Breast epithelium (tissue), 4 donors: ENCODE measurements at places on chromosomes 3 and 15. TPM values are rescaled to one million over a fixed set of nuclear protein-coding genes. Genes with fewer than 3 reads are reported as not detected.
A peak's percentile ranks its signal among the peaks of the same experiment; 100 is the strongest.

Gene FGD5
- 18.7 TPM for total RNA-seq

Gene KAT2B
- total RNA-seq, result 22.6 TPM

Gene MYRIP
- 4.8 TPM for total RNA-seq

Gene SAMMSON
- total RNA-seq, result 0.98 TPM

Gene GOLGA8Q
- 1.9 TPM for total RNA-seq

Gene SLC24A5
- total RNA-seq, result not detected

Gene FANCD2OS
- not detected for total RNA-seq

- H3K36me3 ChIP-seq, result no peaks in the 10 kb centered on the region
- no peaks in the 10 kb centered on the region for H3K27me3 ChIP-seq
- DNase-seq, result no peak
- H3K4me3 ChIP-seq, result no peak overlapping the region
These were observed 22.5 kb downstream of the MAP2K5 start for GRCh38 chr15:67564968-67565345.

GRCh38 chr3:45691842-45692241 is 2.6 kb downstream of the SACM1L start:
- no peak overlapping the region for H3K4me3 ChIP-seq
- peaks cover 12% of the 10 kb centered on the region for H3K4me1 ChIP-seq
- H3K27me3 ChIP-seq, result no peaks in the 10 kb centered on the region
- no peak for DNase-seq
- H3K27ac ChIP-seq, result no peak overlapping the region

GRCh38 chr15:27427276-27427675 is 456.3 kb downstream of the GABRG3 start:
- H3K36me3 ChIP-seq, result no peaks in the 10 kb centered on the region
- no peak for DNase-seq
- no peaks in the 10 kb centered on the region for H3K27me3 ChIP-seq
- H3K27ac ChIP-seq, result no peak overlapping the region

GRCh38 chr3:186693843-186694242 is 23.3 kb upstream of the KNG1 start:
- no peaks in the 10 kb centered on the region for H3K27me3 ChIP-seq
- H3K4me3 ChIP-seq, result no peak overlapping the region
- H3K36me3 ChIP-seq, result no peaks in the 10 kb centered on the region
- no peak overlapping the region for H3K27ac ChIP-seq
- no peaks in the 10 kb centered on the region for H3K4me1 ChIP-seq

GRCh38 chr15:52016316-52016715 is 2.7 kb upstream of the MAPK6 start:
- H3K4me1 ChIP-seq, result peaks cover 7% of the 10 kb centered on the region
- no peak for DNase-seq
- H3K36me3 ChIP-seq, result no peaks in the 10 kb centered on the region
- no peak overlapping the region for H3K4me3 ChIP-seq

GRCh38 chr3:127784865-127785710 is 37.2 kb downstream of the MGLL start:
- no peaks in the 10 kb centered on the region for H3K27me3 ChIP-seq
- H3K27ac ChIP-seq, result no peak overlapping the region
- no peaks in the 10 kb centered on the region for H3K36me3 ChIP-seq
- H3K4me3 ChIP-seq, result no peak overlapping the region
- DNase-seq, result no peak

DNA sequence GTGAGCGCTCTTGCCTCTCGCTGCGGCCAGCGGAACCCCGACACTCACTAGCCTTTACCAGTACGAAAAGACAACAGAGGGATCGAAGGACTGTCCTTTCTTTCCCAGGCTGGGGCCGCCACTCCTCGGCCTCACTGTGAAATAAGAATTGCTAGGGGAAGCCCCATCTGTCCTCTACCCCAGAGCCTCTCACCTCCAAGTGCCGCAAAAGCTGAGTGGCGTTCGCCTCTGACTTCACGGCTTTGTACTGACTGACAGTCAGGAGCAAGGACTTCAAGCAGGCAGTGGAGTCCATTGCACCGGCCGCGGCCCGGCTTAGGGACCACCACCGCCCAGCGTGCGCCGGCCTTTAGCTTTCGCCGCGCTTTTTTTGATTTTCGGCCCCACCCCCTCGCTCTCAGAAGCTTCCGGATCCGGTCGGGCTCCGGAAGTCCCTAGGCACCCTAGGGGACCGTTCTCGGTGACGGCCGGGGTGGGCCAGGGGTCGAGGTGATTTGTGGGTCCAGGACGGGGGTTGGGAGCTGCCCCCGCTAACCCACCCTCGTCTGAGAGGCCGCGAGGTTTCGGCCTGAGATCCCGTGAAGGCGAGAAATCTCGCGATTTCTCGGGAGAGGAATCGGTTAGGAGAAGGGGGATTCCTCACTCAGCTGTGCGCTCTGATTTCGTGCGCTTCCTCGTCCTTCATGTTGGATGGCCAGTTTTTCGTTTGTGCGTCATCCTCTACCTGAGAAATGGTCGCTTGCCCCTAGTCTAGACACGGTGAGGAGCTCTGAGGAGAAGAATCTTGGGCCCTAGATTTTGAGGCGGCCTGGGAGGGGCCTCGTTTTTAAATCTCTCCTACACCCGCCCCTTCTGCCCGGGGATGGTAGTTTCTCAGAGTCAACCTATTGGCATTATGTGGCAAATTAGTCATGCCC is at the start of the genes CIP2A and DZIP3:
CIP2A (minus strand) TSS at position 358 of the 917 bp plus-strand sequence; CDS start at position 295, 63 bp downstream.
DZIP3 (plus strand) TSS at position 642 of the 917 bp plus-strand sequence. CDS start 15,685 bp downstream, outside the sequence.
- peak within 1 kb of the TSS; percentile 97 for H3K27ac ChIP-seq
- no peaks in the 10 kb centered on the region for H3K27me3 ChIP-seq
- H3K4me3 ChIP-seq, result peak within 1 kb of the TSS; percentile 68

DNA sequence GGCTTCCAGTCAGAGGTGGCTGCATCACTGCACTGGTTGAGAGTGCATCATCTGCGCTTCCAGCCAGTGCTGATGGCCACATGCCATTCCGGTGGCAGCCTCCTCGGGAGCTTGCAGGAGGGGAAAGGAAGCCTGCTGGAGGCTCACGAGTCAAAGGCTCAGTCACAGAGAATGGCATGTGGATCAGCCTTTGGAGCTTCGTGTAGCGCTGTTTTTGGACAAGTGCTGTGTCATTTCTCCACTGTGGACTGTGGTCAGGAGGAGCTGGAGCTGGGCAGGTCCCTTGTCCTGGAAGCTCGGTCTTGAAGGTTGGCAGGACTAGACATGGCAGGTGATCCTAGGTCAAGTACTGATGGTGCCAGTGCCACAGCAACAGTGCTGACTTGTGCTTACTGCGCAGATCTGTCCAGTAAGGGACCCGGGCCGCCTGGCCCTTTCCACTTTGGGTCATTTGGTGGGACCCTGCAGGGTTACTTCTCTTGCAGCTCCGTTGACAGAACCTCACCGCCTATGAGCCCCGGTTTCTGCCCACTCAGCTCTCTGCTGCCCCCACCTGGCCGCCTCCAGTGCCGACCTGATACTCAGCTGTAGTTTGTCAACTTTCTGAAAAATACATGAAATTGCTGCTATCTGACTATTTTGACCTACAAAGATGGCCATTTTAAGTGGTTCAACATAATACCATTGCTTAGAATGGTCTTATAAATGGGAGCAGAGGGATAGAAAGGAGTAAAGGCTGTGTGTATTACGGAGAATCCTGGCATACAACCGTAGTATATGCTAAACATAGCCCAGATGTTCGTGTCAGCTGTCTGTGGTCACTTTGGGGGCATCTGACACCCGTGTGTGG is 27.6 kb upstream of the TRPM1 start:
- DNase-seq, result peak; percentile 53
- no peaks in the 10 kb centered on the region for H3K36me3 ChIP-seq
- no peaks in the 10 kb centered on the region for H3K4me1 ChIP-seq
- no peak overlapping the region for H3K4me3 ChIP-seq

GRCh38 chr15:61195116-61196002 is 33.7 kb downstream of the RORA start:
- H3K4me3 ChIP-seq, result no peak overlapping the region
- H3K27ac ChIP-seq, result no peak overlapping the region
- no peaks in the 10 kb centered on the region for H3K27me3 ChIP-seq
- no peaks in the 10 kb centered on the region for H3K36me3 ChIP-seq

GRCh38 chr3:106452096-106452495 is 583.3 kb upstream of the CBLB start:
- no peak overlapping the region for H3K27ac ChIP-seq
- H3K4me3 ChIP-seq, result no peak overlapping the region

DNA sequence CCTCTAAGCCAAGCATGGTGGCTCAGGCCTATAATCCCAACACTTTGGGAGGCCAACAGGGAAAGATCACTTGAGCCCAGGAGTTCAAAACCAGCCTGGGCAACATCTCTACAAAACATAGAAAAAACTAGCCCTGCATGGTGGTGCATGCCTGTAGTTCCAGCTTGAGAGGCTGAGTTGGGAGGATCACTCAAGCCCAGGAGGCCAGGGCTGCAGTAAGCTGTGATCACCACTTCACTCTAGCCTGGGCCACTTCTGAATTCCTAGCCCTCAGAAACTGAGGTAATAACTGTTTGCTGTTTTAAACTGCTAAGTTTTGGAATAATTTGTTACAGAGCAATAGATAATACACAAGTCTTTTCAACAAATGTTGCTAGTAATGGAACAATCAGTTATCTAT is 16.4 kb downstream of the IP6K1 start:
- no peak overlapping the region for H3K27ac ChIP-seq
- H3K4me1 ChIP-seq, result no peaks in the 10 kb centered on the region
- H3K27me3 ChIP-seq, result no peaks in the 10 kb centered on the region
- no peaks in the 10 kb centered on the region for H3K36me3 ChIP-seq
- H3K4me3 ChIP-seq, result no peak overlapping the region

DNA sequence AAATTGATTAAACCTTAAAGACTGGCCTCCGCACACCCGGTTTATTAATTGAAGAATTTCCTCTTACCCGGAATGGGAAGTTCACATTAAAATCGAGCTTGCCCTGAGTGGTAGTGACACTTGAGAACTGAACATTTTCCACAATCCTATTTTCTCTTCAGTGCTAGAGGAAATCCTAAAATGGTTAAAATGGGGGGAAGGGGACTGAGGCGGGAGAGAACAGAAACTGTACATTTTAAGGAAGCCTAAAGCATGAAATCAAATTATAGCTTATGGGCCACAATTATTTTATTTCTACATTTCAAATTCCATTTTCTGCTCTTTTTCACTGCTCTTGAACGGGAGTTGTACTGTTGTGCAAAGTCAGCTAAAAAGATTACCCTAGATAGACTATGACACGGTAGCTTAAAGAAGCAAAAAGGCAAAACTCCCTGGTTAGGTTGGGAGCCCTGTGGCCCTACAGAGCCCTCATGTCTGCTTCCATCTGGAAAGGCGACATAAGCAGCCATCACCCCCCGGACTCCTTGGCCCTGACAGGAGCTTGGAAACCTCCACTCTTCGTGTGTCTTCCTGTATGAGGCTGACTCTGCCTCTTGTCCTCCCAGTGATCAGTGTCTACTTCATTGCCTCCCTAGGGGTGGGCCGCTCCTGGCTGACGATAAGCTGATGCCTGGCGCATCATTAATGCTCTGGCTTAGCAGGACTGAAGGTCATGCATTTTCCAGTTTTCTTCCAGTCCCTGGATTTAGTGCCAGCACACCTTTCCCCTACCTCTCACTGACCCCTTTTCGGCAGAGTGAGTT is 79.3 kb downstream of the EEFSEC start:
- no peak for DNase-seq
- no peaks in the 10 kb centered on the region for H3K27me3 ChIP-seq
- H3K4me1 ChIP-seq, result no peaks in the 10 kb centered on the region
- H3K4me3 ChIP-seq, result no peak overlapping the region

DNA sequence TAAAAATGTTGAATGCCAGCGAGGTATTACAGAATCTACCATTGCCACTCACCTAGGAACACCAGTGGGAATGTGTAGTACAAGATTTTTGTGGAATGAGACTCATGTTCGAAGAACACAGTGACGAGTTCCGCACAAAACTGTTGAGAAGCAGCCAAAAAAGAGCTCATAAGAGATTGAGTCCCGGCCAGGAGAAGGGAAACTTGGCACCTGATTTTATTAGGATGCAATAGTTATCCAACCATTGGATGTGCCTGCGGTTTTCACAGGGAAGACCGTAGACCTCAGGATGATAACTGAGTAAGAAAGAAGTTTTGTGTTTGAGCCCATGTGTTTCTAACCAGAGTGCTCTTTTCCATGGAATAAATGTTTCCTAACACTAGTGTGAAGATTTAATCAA is 88.9 kb downstream of the PTPRG start:
- H3K4me1 ChIP-seq, result no peaks in the 10 kb centered on the region
- peak overlapping the region; percentile 48 for H3K27ac ChIP-seq
- H3K36me3 ChIP-seq, result no peaks in the 10 kb centered on the region
- no peak overlapping the region for H3K4me3 ChIP-seq
- no peaks in the 10 kb centered on the region for H3K27me3 ChIP-seq
- no peak for DNase-seq

- no peak overlapping the region for H3K27ac ChIP-seq
- DNase-seq, result no peak
- no peaks in the 10 kb centered on the region for H3K27me3 ChIP-seq
- H3K4me3 ChIP-seq, result no peak overlapping the region
- no peaks in the 10 kb centered on the region for H3K4me1 ChIP-seq
These were observed 26.6 kb downstream of the LRRC2 start for GRCh38 chr3:46539443-46540005.

DNA sequence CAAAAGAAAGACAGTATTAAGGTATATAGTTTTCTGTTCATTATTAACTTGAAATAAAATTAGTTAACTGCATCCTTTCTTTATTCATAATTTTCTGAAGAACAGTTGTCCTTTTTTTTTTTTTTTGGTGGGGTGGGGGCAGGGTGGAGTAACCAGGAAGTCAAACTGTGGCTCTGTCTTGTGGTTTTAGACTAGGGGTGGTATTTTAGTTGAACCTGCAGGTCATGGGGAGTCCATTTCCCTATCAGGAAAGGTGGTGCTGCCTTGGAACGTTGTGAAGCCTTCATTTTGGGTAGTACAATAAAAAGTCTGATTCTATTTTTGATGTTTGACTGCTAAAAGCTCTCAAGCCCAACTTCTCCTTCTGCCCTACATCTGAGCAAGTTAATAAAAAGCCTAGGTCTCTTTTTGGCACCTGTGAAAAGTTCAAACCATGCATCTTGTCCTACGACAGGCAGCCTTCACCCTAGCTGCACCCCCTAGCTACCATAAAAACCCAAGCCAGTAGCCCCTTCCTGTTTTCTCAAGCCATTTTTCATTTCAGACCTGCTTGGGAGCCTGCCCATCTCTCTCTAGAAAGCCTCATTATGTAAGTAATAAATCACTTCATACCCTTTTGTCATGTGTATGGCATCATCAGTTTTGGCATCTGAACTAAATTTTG is 31.2 kb upstream of the RIOX2 start:
- no peaks in the 10 kb centered on the region for H3K27me3 ChIP-seq
- no peak for DNase-seq
- no peaks in the 10 kb centered on the region for H3K36me3 ChIP-seq
- no peaks in the 10 kb centered on the region for H3K4me1 ChIP-seq
- H3K27ac ChIP-seq, result no peak overlapping the region
- H3K4me3 ChIP-seq, result no peak overlapping the region

DNA sequence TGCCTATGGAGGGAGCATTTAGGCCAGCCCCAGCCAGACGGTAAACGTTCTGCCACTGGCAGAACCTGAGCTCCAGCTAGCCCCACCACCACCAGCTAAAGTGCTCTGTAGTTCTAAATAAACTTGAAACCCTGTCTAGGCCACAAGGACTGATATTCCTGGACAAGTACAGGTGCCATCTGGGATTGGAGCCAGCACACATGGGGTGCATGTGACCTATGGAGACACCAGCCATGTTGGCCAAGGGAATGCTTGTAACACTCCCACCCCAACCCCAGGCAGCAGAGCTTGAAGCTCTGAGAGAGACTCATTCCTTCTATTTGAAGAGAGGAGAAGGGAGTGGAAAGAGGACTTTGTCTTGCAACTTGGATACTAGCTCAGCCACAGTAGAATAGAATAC is 284.5 kb upstream of the DCBLD2 start:
- H3K4me1 ChIP-seq, result no peaks in the 10 kb centered on the region
- H3K27ac ChIP-seq, result no peak overlapping the region
- H3K36me3 ChIP-seq, result no peaks in the 10 kb centered on the region
- no peaks in the 10 kb centered on the region for H3K27me3 ChIP-seq
- no peak for DNase-seq
- H3K4me3 ChIP-seq, result no peak overlapping the region

GRCh38 chr15:73986055-73986775 is 5.9 kb downstream of the STOML1 start:
- no peak for DNase-seq
- no peaks in the 10 kb centered on the region for H3K36me3 ChIP-seq
- H3K27me3 ChIP-seq, result no peaks in the 10 kb centered on the region
- no peak overlapping the region for H3K27ac ChIP-seq
